ENCODE measurements at places on chromosomes 5 and 9. TPM values are rescaled to one million over a fixed set of nuclear protein-coding genes. Genes with fewer than 3 reads are reported as not detected.

The SPINK6 gene
- not detected for polyA plus RNA-seq

The CDH6 gene
- 69.1 TPM for polyA plus RNA-seq

The FRMD3 gene
- polyA plus RNA-seq: 0.02 TPM

The EIF4E1B gene
- not detected for polyA plus RNA-seq

The CARD6 gene
- 1.5 TPM for polyA plus RNA-seq

The SPATA31D4 gene
- polyA plus RNA-seq: not detected

The LURAP1L gene
- 10.6 TPM for polyA plus RNA-seq

The EQTN gene
- not detected for polyA plus RNA-seq

The TAL2 gene
- 0.26 TPM for polyA plus RNA-seq

The ANKRD34B gene
- polyA plus RNA-seq: not detected

The PCDHB7 gene
- polyA plus RNA-seq: 0.38 TPM

The FREM1 gene
- not detected for polyA plus RNA-seq

The KCTD16 gene
- 0.43 TPM for polyA plus RNA-seq

The SPATA31A3 gene
- not detected for polyA plus RNA-seq

The RNF183 gene
- not detected for polyA plus RNA-seq

The FBLL1 gene
- 0.29 TPM for polyA plus RNA-seq

The FBP1 gene
- polyA plus RNA-seq: not detected

The GCNT1 gene
- 9.3 TPM for polyA plus RNA-seq

The SLCO6A1 gene
- polyA plus RNA-seq: not detected

The COL5A1 gene
- 154 TPM for polyA plus RNA-seq

The ATP10B gene
- polyA plus RNA-seq: not detected

The CDC25C gene
- 7.3 TPM for polyA plus RNA-seq

The TSC1 gene
- 24.0 TPM for polyA plus RNA-seq

The CCL28 gene
- not detected for polyA plus RNA-seq

The PIGO gene
- 18.2 TPM for polyA plus RNA-seq

The BARX1 gene
- not detected for polyA plus RNA-seq

The TAF11L10 gene
- not detected for polyA plus RNA-seq

The RNF208 gene
- 1.6 TPM for polyA plus RNA-seq

The CDH12 gene
- polyA plus RNA-seq: not detected

The PCDHGC3 gene
- polyA plus RNA-seq: 72.1 TPM

The PCDHGA3 gene
- polyA plus RNA-seq: 1.8 TPM

The HARS1 gene
- polyA plus RNA-seq: 89.3 TPM

The PCDH12 gene
- 0.02 TPM for polyA plus RNA-seq

The SH3RF2 gene
- polyA plus RNA-seq: 1.7 TPM

The OR1J2 gene
- not detected for polyA plus RNA-seq

The DDX41 gene
- 170 TPM for polyA plus RNA-seq

The C5orf52 gene
- not detected for polyA plus RNA-seq

The PHF24 gene
- polyA plus RNA-seq: 0.02 TPM

The TAF11L5 gene
- not detected for polyA plus RNA-seq

The DDX4 gene
- not detected for polyA plus RNA-seq

The PCDHA1 gene
- 0.05 TPM for polyA plus RNA-seq

The ZNF658 gene
- 1.0 TPM for polyA plus RNA-seq

The GADD45G gene
- polyA plus RNA-seq: 0.30 TPM

The SPATA9 gene
- 0.66 TPM for polyA plus RNA-seq

The LCN1 gene
- not detected for polyA plus RNA-seq

Measured in IMR-90 (cell line).